Activated CD4-positive, alpha-beta memory T cell treated with anti-CD3 and anti-CD28 coated beads for 36 hours (primary cell): ENCODE measurements at places on chromosomes 13 and 19. TPM values are rescaled to one million over a fixed set of nuclear protein-coding genes. Genes with fewer than 3 reads are reported as not detected.

The OR7A5 gene
- not detected for total RNA-seq

GRCh38 chr19:48607359-48607755 lies 815 bp downstream of the SPACA4 start:
- no peaks in the 10 kb centered on the region for H3K4me1 ChIP-seq
- H3K4me3 ChIP-seq: no peak overlapping the region
- no peaks in the 10 kb centered on the region for H3K27me3 ChIP-seq
- no peak overlapping the region for H3K27ac ChIP-seq
- DNase-seq: no peak

DNA sequence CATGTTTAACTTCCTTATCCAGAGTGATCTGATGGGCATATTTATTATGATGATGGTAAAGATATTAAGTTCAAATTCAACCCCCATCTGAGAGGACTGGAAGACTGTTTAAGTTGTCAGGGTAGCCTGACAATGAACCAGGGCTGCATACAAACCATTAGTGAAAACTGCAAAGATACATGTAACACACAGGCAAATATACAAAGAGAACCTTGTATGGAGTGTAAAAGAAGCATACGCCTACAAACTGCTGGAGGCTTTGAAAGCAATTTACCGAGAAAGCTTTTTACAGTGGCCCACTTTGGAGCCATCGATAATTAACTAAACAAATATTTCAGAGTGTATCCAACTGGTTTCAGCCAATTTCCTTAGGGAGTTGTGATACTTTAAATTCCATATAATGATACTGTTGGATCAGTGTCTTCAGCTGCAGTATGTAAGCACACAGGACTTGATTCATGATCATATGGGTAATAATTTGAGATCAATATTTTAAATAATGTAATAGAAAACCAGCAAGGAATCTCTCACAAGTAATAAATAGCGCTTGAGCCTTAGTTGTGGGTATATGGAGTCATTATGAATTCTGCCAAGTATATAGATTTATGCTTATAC lies 231.5 kb upstream of the SPRY2 start:
- H3K4me3 ChIP-seq: no peak overlapping the region
- no peaks in the 10 kb centered on the region for H3K27me3 ChIP-seq
- no peak overlapping the region for H3K27ac ChIP-seq
- DNase-seq: no peak
- H3K36me3 ChIP-seq: no peaks in the 10 kb centered on the region

- no peak overlapping the region for H3K27ac ChIP-seq
- H3K36me3 ChIP-seq: no peaks in the 10 kb centered on the region
- peaks cover 5% of the 10 kb centered on the region for H3K27me3 ChIP-seq
- peaks cover 9% of the 10 kb centered on the region for H3K4me1 ChIP-seq
- H3K4me3 ChIP-seq: no peak overlapping the region
- DNase-seq: no peak
Observed at GRCh38 chr13:34151885-34152284, 333.9 kb downstream of the RFC3 start.

GRCh38 chr13:57638186-57638890 lies 6.8 kb downstream of the PCDH17 start:
- no peak for DNase-seq
- peaks cover 14% of the 10 kb centered on the region for H3K27me3 ChIP-seq
- H3K27ac ChIP-seq: no peak overlapping the region
- H3K4me1 ChIP-seq: no peaks in the 10 kb centered on the region
- no peak overlapping the region for H3K4me3 ChIP-seq
- no peaks in the 10 kb centered on the region for H3K36me3 ChIP-seq

DNA sequence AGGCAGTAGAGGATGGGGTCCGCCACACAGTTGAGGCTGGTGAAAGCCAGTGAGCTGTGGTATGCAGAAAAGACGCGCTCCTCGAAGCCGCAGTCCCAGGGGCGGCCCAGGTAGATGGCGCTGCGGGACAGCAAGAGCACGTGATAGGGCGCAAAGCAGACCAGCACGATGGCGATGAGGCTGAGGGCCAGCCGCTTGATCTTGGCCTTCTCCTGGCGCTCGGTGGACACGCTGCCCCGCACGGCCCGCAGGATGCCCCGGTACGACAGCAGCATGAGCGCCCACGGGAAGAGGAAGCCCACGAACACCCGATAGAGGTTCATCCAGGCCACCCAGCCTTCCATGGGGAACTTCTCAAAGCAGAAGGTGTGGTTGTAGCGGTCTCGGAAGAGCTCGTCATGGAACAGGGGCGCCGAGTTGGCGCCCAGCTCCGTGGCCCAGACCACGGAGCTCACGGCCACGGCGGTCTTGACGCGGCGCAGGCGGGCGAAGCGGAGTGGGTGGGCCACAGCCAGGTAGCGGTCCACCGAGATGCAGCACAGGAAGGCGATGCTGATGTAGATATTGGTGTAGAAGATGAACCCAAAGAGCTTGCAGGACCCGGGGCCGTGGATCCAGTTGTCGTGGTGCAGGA lies 6.5 kb upstream of the OPA3 start:
- no peak overlapping the region for H3K4me3 ChIP-seq
- H3K27me3 ChIP-seq: peaks cover 27% of the 10 kb centered on the region
- H3K4me1 ChIP-seq: peaks cover 10% of the 10 kb centered on the region

DNA sequence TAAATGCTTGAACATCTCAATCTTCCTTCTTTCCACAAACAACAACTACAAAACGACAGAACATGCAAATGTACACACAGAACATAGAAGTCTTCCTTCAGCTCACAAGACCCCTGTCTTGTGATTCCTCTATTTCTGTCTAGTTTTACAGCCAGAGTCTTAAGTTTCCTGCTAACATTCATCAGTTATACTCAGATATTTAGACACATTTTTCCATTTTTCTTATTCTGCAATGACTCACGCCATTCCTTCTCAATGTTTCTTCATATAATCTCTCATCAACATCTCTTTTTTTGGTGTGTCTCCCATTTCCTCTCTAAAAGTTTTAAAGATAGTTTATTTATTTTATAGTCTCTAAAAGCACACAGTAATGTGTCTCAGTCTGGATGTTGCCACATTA lies 1872.9 kb upstream of the PCDH20 start:
- no peaks in the 10 kb centered on the region for H3K27me3 ChIP-seq
- DNase-seq: no peak
- H3K4me1 ChIP-seq: no peaks in the 10 kb centered on the region
- no peak overlapping the region for H3K4me3 ChIP-seq

The CCL25 gene
- total RNA-seq: not detected

DNA sequence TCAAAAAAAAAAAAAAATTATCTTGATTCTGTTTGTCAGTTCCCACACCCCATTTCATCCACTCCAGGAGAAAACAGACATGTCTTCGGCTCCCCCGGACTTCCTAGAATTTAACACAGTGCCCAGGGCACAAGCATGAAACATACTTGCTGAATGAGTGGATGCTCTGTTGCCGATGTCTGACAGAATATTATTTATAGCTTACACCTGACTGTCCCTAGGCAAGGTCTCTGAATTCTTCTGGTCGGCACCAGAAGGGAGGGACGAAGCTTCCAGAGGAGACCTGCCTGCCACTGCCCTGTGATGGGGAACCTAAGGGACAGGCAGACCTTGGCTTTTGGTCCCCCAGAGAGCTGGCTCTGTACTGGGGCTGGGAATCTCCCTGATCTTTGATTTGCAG lies 43.9 kb upstream of the PEG3 start:
- no peak overlapping the region for H3K27ac ChIP-seq
- H3K4me3 ChIP-seq: no peak overlapping the region
- no peak for DNase-seq
- no peaks in the 10 kb centered on the region for H3K4me1 ChIP-seq
- no peaks in the 10 kb centered on the region for H3K27me3 ChIP-seq

- no peak overlapping the region for H3K4me3 ChIP-seq
- no peaks in the 10 kb centered on the region for H3K36me3 ChIP-seq
- no peaks in the 10 kb centered on the region for H3K27me3 ChIP-seq
- H3K27ac ChIP-seq: no peak overlapping the region
Observed at GRCh38 chr19:33505823-33506222, 15.8 kb downstream of the PEPD start.

The ZNF540 gene
- total RNA-seq: 1.1 TPM

GRCh38 chr13:48600374-48601364 lies 53.1 kb upstream of the CYSLTR2 start:
- H3K4me1 ChIP-seq: peaks cover 6% of the 10 kb centered on the region
- no peaks in the 10 kb centered on the region for H3K27me3 ChIP-seq
- DNase-seq: no peak

DNA sequence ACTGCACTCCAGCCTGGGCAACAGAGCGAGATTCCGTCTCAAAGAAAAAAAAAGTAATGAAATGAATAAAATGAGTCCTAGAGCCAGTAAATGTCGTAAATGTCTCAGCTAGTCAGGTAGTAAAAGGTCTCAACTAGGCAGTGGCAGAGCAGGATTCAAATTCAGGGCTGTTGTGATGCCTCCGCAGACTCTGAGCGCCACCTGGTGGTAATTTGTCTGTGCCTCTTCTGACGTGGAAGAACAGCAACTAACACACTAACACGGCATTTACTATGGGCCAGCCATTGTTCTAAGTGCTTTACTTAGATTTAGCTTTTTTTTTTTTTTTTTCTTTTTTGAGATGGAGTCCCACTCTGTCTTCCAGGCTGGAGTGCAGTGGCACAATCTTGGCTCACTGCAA lies 30.2 kb downstream of the CYP2F1 start:
- H3K36me3 ChIP-seq: no peaks in the 10 kb centered on the region
- peak overlapping the region; percentile 18 for H3K4me3 ChIP-seq
- DNase-seq: peak; percentile 91
- H3K4me1 ChIP-seq: no peaks in the 10 kb centered on the region

DNA sequence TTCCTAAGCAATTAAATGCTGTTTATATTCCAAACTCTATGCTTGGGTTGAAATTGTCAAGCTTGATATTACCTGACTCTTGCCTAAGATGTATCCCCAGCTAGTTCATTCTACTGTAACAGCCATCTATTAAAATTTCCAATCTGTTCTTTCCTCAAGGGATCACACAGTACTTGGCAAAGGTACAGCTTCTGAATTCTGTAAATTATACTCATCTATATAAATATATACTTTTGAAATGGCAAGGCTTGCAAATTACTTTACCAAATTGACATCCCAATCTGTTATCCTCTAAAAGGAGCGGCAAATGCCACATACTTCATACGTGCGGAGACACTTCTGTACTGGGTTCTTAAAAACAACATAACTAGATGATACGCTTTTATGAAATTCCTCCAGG lies 330.2 kb downstream of the DNAJC15 start:
- H3K36me3 ChIP-seq: no peaks in the 10 kb centered on the region
- H3K4me3 ChIP-seq: no peak overlapping the region
- no peaks in the 10 kb centered on the region for H3K4me1 ChIP-seq
- no peak overlapping the region for H3K27ac ChIP-seq
- H3K27me3 ChIP-seq: no peaks in the 10 kb centered on the region
